ENCODE measurements at places on chromosomes 2 and 18.

DNA sequence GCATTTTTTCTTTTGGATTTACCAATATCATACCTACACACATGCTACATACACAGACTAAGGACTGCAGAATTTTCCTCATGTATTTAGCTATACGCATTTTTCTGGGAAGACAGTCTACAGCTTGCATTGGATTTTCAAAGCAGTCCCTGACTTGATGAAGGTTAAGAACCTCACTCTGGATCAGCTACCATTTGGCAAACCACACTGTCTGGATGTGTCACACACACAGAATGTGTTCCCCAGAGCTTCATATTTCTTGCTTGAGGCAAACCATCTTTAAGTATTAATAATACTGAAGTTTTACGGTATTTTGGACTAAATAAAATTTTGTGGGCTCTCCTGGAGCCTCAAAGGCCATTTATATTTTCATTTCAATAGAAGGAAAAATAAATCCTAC lies 102.3 kb downstream of the TCF4 start:
- DNase-seq, result no peak

- DNase-seq, result no peak
Measured at GRCh38 chr18:58952858-58953257, 88.2 kb downstream of the ZNF532 start.

GRCh38 chr18:21362831-21363230 lies 120.8 kb downstream of the GREB1L start:
- no peak for DNase-seq

DNA sequence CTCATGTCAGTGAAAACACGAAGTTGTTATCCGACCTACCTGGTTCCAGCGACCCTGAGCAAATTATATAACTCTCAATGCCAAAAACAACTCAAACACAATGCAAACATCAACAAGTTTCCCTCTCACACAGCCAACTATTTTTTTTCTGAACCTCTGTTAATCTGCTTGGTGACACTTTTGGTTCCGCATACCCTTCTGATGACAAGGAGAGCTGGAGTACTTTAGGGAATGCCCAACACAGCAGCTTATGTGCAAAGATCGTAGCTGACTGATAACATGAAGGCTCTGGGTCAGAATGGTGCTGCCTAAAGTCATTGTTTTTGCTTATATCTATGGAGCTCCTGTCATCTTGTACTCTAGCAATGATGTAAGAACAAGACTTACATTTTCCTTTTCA lies 72.7 kb upstream of the CCDC68 start:
- DNase-seq, result no peak

DNA sequence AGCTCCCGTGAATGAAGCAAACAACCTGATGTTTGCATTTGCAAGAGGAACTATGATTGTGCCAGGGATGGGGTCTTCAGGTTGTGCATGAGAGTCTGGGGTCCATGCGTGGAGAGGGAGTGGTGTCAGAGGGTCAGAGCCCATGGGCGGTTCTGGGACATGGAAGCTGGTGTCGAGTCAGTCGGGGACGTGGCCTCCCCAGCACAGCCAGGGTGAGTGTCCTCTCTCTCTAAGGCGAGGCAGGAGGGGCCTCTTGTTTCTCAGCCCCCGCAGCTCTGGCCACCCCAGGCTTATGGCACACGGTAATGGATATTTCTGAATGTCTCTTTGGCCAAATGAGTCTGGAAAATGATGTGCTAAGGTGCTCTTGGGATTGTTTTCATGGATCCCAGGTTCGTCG lies 118.6 kb downstream of the RTP5 start:
- no peak for DNase-seq

DNA sequence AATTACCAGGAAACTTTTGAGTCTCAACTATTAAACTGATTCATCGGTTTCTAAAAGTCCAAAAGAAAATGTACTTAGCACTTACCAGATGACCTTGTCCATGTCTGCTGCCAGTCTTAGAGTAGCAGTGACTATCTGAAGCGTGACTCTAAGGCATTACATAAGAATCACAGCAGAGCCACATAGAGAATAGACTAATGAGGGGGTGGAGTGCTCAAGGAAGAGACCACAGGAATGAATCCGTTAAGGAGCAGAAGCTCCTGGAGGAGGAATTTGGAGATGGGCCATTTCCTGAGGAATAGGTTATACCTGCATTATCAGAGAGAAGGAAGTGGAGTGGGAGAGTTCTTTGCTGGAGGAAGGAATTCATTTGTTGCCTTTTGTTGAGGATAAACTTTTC lies 116.0 kb downstream of the MAP3K20 start:
- no peak for DNase-seq

- no peak for DNase-seq
Measured at GRCh38 chr2:173929441-173929840, 35.7 kb downstream of the SP3 start.

- DNase-seq, result no peak
Measured at GRCh38 chr2:99662761-99663341, 173.0 kb upstream of the REV1 start.

DNA sequence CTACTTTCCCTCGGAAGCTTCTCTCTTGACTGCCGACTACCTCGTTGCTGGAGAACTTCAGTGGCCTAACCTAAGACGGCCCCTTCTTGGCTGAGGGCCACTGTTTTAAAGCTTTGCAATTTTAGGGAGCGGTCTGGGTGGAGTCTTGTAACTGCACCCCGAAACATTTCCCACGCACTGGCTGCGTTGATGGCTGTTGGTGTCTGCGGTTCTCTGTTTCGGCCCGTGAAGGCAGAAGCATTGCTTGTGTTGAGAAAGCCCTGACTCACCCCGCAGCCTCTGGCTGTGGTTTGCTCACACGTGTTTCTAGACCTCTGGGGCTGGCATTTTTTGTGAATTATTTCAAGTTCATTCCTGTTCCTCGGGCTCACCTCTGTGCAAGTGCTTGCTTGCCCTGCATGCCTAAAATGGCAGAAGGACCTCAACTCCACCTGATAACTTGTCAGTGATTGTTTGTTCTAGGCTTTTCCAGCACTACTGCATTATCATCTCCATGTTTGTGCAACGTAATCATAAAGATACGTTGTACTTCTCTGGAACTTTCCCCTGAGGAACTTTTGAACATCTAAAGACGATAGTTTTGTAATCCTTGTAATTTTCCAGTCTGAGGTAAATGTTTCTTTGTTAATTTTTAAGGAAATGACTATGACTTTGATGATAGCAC lies 94.2 kb upstream of the DLX2 start:
- peak; percentile 78 for DNase-seq

- no peak for DNase-seq
Measured at GRCh38 chr2:73894475-73894850, 1.7 kb downstream of the ACTG2 start.

- DNase-seq, result no peak
Measured at GRCh38 chr2:1708476-1709334, 35.6 kb downstream of the PXDN start.

DNA sequence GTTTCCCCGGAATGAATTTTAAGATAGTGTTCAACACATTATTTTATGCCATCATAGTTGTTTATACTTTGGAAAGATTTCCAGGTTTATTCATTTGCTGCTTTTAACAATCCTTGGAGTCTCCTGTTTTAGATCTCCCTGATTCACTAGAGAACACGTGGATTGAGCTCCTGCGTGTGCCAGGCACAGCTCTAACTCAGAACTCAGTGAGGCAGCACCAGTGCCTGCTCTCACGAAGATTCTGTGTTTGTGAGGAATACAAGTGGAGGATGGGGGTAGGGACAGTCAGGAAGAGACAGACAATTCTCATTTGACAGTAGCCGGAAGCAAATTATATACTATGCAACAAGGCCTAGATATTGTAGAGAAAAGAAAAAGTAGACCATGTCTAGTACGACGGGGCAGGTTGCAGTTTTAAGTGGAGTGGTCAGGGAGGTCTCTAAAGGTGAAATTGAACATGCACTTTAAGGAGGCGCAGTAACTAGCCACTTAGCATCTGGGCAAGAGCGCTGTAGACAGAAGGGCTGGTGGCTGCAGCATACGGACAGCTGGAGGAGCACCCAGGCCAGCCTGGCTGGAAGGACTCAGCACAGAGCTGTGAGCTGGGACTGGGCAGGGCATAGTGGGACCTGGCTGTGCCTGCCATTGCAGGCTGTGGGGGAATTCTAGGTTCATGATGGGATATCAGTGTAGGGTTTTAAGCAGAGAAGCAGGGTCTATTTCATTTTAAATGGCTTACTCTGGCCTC lies 24.3 kb downstream of the RNF144A start:
- DNase-seq, result no peak

- DNase-seq, result no peak
Measured at GRCh38 chr18:8493141-8493540, 116.1 kb upstream of the RAB12 start.

GRCh38 chr2:28979041-28979440 lies 2.1 kb upstream of the TOGARAM2 start:
- no peak for DNase-seq

GRCh38 chr2:213016166-213016983 lies 135.0 kb downstream of the IKZF2 start:
- no peak for DNase-seq

GRCh38 chr2:190999949-191000665 lies 13.9 kb downstream of the STAT1 start:
- no peak for DNase-seq

DNA sequence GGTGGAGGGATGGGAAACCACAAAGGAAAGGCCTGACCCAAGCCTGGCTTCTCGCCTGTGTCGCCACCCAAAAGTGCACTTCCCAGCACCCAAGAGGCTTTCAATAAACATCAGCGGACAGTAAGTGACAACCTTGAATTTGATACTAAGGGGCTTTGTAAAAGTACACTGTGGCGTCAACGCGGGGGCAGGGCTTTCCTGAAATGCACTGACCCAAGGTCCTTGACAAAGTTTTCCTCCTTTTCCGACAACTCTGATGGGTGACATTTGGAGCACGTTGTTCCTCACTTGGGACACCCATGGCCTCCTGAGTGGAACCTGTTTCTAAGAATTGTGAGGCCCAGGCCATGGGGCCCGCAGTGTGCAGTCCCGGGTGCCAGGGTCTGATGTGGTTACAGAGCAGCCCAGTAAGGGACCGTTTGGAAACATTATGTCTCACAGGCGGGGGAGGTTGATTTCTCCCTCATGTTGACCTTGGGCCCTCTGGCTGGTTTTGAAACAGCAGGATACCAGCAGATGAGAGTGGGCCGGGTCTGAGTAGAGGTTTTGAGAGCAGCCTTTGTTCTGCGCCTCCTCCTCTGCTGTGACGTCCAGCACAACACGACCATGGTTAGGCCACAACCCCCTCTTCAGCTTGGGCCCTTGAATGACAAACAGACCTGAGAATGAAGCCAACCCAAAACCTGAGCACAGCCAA lies 2.8 kb upstream of the ZBTB14 start:
- DNase-seq, result no peak

Data from activated T-cell treated with anti-CD3 and anti-CD28 coated beads, Interleukin-2, amount 50 U/mL, for 48 hours (primary cell).